ENCODE measurements at places on chromosomes 3 and 15. TPM values are rescaled to one million over a fixed set of nuclear protein-coding genes. Genes with fewer than 3 reads are reported as not detected.

DNA sequence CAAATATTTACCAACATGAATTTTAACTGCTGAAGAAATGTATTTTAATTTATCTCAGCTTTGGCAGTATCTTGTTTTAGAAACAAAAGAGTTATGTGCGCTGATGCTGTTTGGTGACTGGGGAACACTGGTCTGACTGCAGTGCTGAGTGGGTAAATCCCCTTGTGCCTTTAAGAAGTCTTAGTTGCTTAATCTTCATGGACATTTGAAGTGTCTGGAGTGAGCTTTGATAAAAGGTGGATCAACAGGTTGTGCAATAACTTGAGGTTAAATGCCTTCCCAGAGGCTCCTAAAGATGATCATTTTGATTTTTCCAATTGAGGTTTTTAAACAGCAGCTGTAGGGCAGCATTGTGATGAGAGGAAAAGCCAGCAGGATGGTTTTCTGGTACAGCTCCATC, 68.7 kb downstream of the TP63 start:
- no peak overlapping the region for H3K4me3 ChIP-seq
- H3K27me3 ChIP-seq = peaks cover 2% of the 10 kb centered on the region
- H3K27ac ChIP-seq = no peak overlapping the region
- no peaks in the 10 kb centered on the region for H3K36me3 ChIP-seq
- DNase-seq = no peak

The XIRP1 gene
- total RNA-seq = 1.6 TPM

- DNase-seq = no peak
- no peaks in the 10 kb centered on the region for H3K36me3 ChIP-seq
- no peak overlapping the region for H3K27ac ChIP-seq
- H3K4me1 ChIP-seq = no peaks in the 10 kb centered on the region
- no peaks in the 10 kb centered on the region for H3K27me3 ChIP-seq
Observed at GRCh38 chr3:61821823-61822251, 260.5 kb downstream of the PTPRG start.

DNA sequence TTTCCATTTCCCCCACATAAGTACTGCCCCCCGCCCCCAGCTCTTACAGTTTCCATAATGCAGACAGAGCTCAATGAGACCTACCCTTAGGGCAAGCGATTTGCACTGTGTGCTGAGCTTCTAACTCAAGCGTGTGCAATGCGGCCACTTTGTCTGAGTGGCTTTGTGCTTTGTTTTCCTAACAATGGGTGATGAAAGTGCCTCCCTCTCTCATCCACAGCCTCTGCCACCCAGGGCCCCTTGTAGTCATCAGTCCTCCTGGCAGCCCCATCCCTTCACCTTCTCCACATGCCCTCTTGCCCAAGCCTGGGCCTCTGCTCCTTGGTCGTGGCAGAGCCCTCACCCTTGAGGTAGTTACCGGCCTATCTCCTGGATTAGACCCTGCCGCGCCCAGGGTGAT, 17.2 kb downstream of the DAPK2 start:
- H3K4me3 ChIP-seq = no peak overlapping the region
- H3K36me3 ChIP-seq = no peaks in the 10 kb centered on the region
- no peaks in the 10 kb centered on the region for H3K4me1 ChIP-seq
- H3K27me3 ChIP-seq = peaks cover 2% of the 10 kb centered on the region

All from activated CD4-positive, alpha-beta memory T cell treated with anti-CD3 and anti-CD28 coated beads for 36 hours (primary cell).